Hypothalamus (tissue), 51 donors: ENCODE measurements at places on chromosomes 13 and 19.
A peak's percentile ranks its signal among the peaks of the same experiment; 100 is the strongest.

GRCh38 chr13:97403893-97404750 is 29.8 kb upstream of the RAP2A start:
- no peak for DNase-seq

DNA sequence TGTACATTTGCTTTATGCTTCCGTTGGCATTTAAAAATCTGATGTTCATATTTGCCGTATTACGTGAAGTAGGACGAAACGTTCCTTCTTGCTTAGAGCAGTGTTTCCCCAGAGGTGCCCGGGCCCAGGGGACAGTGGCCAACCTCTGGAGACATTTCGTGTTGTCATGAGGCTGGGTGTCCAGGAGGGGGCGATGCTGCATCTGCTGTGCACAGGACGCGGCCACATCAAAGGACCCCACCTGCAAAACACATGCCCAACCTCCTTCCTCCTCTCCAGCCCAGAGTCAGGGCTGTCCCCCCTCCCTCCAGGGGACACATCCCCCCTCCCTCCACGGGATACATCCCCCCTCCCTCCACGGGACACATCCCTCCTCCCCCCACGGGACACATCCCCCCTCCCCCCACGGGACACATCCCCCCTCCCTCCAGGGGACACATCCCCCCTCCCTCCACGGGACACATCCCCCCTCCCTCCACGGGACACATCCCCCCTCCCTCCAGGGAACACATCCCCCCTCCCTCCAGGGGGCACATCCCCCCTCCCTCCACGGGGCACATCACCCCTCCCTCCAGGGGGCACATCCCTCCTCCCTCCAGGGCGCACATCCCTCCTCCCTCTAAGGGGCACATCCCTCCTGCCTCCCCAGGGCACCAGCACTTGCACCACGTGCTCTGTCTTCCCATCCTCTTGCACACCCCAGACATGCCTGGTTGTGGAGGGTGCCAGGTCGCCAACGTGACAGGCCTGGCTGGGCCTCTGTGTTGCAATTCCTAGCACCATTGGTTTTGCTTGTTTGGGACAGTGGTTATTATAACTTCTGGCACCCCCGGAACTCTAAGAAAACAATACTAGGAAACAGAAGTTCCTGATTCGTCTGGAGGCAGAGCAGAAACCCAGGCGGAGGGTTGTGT is 46.7 kb downstream of the GAS6 start:
- peak; percentile 41 for DNase-seq

DNA sequence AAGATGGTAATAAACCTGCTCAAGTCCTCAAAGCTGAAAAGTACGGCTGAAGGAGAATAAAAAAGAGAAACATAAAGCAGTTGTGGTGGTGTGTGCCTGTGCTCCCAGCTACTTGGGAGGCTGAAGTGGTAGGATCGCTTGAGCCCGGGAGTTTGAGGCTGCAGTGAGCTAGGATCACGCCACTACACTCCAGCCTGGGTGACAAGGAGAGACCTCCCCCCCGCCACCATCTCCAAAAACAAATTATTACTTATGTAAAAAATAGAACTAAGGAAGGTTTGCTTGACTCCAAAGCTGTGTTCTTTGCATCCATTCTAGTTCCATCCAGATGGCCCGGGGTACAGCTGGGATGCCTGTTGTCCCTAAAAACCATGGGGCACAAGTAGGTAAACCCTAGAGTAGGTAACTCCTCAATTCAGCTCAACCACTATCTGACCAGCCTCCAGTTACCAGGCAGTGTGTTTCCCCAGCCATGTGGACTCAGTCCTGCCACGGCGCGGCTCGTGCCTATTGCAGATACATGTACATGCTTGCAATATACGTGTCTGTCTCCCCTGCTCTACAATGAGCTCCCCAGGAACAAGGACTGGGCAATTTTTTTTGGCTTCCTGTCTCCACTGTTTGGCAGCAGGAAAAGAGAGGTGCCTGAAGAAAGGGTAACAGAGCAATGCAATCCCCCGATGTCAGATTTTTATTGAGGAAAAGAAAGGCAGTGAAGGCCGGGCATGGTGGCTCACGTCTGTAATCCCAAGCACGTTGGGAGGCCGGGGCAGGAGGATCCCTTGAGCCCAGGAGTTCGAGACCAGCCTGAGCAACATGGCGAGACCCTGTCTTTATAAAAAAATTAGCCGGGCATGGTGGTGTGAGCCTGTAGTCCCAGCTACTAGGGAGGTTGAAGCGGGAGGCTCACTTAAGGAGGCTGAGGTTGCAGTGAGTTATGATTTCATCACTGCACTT is 101.3 kb downstream of the GNG7 start:
- DNase-seq: no peak

DNA sequence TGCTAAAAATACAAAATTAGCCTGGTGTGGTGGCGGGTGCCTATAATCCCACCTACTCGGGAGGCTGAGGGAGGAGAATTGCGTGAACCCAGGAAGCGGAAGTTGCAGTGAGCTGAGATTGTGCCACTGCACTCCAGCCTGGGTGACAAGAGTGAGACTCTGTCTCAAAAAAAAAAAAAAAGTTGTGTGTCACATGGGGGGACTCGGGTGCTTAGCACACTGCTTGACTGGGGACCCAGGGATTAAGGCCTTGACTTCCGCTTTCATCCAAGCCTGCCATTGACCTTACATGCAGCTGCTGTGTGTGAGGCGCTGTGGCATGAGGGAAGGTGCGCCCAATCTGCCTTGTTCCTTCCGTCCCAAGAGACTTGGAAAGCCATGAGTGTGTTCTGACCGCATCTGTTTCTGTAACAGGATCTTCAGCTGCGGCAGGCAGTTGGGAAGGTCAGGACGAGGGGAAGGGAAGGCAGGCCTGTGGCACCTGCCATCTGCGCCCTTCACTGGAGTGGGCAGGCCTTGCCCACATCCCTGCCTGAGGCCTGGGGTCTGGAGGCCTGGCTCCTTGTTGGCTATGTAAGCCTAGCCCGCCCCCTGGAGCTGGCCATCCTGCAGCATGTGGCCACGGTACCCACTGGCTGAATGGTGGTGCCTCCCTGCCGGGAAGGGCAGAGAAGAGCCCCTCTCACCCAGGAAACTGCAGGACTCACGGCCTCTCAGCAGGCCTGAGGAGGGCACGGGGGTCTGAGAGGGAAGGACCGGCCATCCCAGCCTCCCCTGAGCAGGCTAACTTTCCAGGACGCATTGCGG is 23.0 kb downstream of the PPP1R37 start:
- DNase-seq: no peak

GRCh38 chr13:85283408-85283807 is 515.8 kb downstream of the SLITRK6 start:
- DNase-seq: no peak

GRCh38 chr13:111344471-111345191 is 24.2 kb downstream of the TEX29 start:
- DNase-seq: peak; percentile 12

- DNase-seq: peak; percentile 36
Observed at GRCh38 chr19:11373885-11374432, 507 bp upstream of the SWSAP1 start.

DNA sequence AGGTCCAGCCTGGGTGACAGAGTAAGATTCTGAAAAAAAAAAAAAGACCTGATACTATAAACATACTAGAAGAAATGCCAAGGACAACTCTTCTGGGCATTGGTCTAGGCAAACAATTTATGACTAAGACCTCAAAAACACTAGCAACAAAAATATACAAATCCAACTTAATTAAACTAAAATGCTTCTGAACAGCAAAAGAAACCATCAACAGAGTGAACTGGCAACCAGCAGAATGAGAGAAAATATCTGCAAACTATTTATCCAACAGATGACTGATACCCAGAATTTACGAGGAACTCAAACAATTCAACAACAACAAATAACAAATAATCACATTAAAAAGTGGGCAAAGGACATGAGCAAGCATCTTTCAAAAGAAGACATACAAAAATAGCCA is 26.8 kb upstream of the GPC6 start:
- no peak for DNase-seq

- DNase-seq: no peak
Observed at GRCh38 chr19:28196961-28197360, 1016.0 kb downstream of the UQCRFS1 start.

- DNase-seq: no peak
Observed at GRCh38 chr13:38850868-38851626, 139.6 kb downstream of the STOML3 start.

GRCh38 chr13:51286135-51287002 is 53.1 kb upstream of the SERPINE3 start:
- peak; percentile 61 for DNase-seq

GRCh38 chr19:16542910-16543472 is 754 bp upstream of the CHERP start:
- no peak for DNase-seq

DNA sequence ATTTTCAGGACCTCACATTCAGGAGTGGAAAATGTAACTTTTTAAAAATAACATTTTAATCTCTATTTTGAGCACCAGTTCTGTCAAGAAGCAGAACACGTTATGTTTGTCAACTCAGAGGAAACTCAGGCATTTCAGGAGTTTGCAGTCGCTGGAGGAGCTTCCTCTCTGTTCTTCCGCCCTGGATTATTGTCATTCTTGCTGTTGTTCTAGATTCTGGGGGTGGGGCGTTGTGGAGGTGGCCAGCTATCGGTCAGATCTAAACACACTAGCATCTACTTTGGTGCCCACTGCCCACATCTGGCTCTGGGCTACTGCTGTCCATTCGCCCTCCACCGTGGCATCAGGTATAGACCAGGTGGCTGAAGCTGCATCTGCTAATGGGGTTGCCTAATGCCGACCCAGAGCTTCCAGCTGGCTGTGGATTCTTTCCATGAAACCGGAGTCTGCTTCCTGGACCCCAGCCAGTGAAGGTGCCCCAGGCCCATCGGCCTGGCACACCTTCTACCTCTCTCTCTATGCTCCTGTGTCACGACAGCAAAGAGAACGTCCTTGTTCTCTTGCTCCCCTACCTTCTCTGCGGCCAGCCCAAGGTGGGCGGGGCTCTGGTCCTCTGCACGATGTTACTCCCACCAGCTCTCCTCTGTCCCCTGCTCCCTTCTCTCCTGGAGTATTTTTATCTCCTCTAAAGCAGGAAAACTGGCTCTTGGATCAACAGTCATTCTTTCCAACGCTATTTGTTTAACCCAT is 36.7 kb upstream of the DGKH start:
- DNase-seq: no peak

DNA sequence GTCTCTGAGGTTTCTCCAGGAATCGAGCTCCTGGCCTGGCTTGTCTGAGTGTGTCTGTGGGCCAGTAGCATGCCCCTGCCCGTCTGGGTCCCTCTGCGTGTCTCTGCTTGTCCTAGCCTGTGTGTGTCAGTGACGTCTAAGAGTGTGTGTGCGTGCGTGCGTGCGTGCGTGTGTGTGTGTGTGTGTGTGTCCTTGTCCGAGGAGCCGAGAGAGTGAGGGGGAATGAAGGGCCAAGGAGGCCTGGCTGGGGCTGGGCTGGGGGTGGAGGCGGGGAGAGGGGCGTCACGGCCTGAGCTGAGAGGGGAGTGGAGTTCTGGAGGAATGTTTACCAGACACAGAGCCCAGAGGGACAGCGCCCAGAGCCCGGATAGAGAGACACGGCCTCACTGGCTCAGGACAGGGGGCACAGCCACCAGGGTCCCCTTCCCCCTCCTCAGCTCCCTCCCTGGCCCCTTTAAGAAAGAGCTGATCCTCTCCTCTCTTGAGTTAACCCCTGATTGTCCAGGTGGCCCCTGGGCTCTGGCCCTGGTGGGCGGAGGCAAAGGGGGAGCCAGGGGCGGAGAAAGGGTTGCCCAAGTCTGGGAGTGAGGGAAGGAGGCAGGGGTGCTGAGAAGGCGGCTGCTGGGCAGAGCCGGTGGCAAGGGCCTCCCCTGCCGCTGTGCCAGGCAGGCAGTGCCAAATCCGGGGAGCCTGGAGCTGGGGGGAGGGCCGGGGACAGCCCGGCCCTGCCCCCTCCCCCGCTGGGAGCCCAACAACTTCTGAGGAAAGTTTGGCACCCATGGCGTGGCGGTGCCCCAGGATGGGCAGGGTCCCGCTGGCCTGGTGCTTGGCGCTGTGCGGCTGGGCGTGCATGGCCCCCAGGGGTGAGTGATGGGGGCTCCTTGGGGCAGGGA is at the start of gene AXL:
Gene AXL, plus strand, starts transcription at position 609 of the 893 bp plus-strand sequence. Its CDS starts 170 bp downstream, at position 779.
- DNase-seq: peak; percentile 67

GRCh38 chr13:39526499-39526898 is 76.5 kb downstream of the LHFPL6 start:
- no peak for DNase-seq

DNA sequence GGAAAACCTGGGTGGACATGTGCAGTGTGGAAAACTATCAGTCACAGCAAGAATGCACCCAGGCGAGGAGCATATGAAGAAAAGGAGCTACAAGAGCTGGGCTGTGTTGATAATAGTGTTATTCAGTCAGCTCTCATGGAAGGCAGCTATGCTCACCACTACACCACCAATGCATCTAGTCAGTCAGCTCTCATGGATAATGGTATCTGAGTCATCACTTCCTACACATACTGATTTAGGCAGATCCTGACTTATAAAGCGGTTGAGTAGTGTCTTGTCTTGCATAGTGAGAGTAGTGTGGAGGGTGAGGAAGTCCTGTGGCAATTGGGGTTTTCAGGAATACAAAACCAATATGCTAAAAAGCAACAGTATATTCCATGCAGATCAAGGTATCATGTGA is 9.1 kb upstream of the ZNF160 start:
- DNase-seq: no peak

DNA sequence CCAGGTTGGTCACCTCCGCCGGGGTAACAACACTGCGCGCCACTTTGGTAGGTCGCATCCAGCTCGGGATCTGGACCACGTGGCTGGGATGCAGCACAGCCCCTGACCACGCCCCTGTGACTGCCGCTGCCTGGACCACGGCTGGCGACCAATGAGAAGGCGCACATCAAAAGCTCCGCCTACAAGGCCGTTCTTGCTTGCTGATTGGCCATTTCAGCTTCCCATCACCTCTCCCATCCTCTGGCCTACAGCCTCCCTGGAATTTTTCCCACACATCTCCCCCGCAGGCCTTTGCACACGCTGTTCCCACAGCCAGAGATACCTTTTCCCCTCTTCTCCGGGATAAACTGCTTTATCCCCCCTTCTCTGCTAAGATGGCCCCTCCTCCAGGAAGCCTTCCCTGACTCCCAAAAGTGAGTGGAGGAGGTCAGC is 12.5 kb upstream of the MAP1S start:
- peak; percentile 59 for DNase-seq

DNA sequence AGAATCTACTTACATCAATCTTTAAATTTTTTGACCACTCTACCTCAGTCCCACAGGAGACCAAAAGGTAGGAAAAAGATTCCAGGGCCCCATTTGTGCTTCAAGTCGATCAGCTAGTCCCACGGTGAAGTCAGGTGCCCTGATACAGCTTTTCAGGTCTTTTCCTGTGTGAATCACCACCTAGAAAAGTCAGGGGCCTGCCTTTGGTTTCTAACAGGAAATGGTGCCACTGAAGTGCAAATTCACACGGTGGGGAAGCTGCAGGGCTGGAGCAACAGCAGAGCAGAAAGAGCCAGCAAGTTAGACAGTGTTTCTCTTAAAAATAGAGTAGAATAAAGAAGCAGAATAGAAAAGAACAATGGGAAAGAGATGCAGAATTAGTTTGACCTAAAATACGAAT is 107.5 kb downstream of the KLF12 start:
- no peak for DNase-seq

DNA sequence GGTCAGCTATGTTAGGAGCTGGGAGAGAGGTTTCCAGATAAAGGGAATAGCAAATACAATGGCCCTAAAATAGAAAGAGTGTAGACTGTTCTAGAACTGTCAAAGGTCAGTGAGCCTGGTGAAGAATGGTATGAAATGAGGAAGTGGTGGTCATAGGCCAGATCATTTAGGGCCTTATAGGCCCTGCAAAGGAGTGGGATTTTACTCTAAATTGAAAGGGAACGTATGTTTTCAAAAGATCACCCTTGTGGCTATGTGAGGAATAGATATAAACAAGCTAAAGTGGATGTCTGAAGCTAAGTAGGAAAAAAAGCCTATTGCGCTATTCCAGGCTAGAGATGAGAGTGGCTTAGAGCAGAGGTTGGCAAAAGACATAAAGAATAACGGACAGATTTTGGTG is 70.7 kb upstream of the TDRD3 start:
- no peak for DNase-seq

- no peak for DNase-seq
Observed at GRCh38 chr13:23609874-23610576, 39.8 kb downstream of the TNFRSF19 start.
